ENCODE measurements at places on chromosomes 6 and 20. TPM values are rescaled to one million over a fixed set of nuclear protein-coding genes. Genes with fewer than 3 reads are reported as not detected.

DNA sequence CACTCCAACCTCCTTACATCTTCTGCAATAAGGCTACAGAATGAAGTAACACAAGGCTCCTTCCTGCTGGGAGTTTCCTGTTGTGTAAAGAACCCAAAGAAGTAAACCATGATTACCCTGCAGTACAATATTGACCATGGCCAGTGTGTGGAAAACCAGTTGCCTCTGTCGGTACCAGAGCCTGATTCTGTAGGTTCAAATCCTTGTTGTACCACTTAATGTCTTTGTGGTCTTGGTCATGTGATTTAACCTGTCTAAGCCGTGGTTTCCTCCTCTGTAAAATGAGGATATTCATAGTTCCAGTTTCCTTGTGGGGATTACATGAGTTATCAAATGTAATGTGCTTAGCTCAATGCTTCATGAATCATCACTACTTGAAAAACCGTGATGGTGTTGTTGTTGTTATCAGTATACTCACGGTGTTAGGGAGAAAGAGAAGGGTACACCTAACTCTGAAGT is 60.3 kb upstream of the PRELID3B start:
- no peaks in the 10 kb centered on the region for H3K4me1 ChIP-seq
- H3K4me3 ChIP-seq = no peak overlapping the region
- H3K27ac ChIP-seq = no peak overlapping the region
- H3K27me3 ChIP-seq = no peaks in the 10 kb centered on the region

DNA sequence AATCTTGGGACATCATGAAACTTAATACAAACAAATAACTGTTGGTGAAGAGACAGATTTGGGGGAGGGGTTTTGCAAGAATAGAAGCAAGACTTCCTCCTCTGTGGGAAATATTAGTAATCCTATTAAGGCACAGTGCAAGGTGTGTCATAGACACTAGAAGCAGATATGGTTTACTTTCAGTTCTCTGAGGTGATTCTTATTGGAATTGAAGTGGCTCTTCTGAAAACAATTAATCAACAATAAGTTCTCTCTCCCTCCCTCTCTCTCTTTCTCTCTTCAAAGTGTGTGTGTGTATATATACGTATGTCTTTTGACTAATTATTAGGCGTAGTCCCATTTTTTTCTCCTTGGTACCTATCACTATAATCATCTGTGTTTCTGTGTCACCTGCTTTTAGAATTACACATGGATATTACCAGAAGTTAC is 99.8 kb downstream of the HIVEP2 start:
- no peak for DNase-seq
- peak overlapping the region; percentile 70 for H3K27ac ChIP-seq
- no peak overlapping the region for H3K4me3 ChIP-seq
- no peaks in the 10 kb centered on the region for H3K27me3 ChIP-seq

- H3K4me3 ChIP-seq = peak overlapping the region; percentile 98
- H3K36me3 ChIP-seq = no peaks in the 10 kb centered on the region
- H3K27me3 ChIP-seq = no peaks in the 10 kb centered on the region
- peak overlapping the region; percentile 97 for H3K27ac ChIP-seq
- no peak for DNase-seq
Observed at GRCh38 chr20:62923669-62924441, 2.5 kb downstream of the DIDO1 start.

DNA sequence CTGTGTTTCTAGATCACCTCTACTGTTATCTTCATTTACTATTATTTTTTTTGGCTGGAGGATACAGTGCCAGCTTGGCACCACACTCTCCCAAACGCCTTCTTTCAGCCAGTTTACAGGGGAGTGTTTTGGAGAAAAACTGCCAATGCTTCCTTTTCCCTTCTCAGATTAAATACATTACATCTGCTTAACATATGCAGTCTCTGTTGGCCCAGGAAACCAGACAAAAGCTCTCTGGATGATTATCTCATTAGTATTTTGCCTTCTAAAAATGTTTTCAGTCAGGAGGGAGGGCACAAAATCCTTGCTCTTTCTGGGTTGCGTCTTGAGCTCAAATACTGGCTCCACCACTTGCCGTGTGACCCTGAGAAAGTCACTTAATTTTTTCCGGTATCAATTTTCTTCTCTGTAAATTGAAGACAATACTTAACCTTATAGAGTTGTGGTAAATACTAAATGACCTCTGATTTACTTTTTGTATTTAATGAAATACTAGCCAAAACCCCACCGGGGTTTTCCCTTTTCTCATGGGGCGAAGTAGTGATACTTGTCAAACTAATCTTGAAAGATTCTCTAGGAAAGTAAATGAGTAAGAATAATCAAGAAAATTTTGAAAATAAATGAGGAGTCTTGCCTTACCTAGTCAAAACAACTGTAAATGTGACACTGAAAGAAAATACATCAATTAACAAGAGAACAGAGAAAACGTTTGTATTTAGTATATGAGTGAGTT is 146.2 kb downstream of the MMS22L start:
- no peaks in the 10 kb centered on the region for H3K27me3 ChIP-seq
- no peaks in the 10 kb centered on the region for H3K36me3 ChIP-seq
- no peak overlapping the region for H3K27ac ChIP-seq
- H3K4me1 ChIP-seq = no peaks in the 10 kb centered on the region
- DNase-seq = no peak
- no peak overlapping the region for H3K4me3 ChIP-seq

GRCh38 chr6:72857791-72858585 is 236.1 kb downstream of the KCNQ5 start:
- no peak for DNase-seq
- no peaks in the 10 kb centered on the region for H3K27me3 ChIP-seq
- no peak overlapping the region for H3K4me3 ChIP-seq
- no peaks in the 10 kb centered on the region for H3K36me3 ChIP-seq
- no peaks in the 10 kb centered on the region for H3K4me1 ChIP-seq

DNA sequence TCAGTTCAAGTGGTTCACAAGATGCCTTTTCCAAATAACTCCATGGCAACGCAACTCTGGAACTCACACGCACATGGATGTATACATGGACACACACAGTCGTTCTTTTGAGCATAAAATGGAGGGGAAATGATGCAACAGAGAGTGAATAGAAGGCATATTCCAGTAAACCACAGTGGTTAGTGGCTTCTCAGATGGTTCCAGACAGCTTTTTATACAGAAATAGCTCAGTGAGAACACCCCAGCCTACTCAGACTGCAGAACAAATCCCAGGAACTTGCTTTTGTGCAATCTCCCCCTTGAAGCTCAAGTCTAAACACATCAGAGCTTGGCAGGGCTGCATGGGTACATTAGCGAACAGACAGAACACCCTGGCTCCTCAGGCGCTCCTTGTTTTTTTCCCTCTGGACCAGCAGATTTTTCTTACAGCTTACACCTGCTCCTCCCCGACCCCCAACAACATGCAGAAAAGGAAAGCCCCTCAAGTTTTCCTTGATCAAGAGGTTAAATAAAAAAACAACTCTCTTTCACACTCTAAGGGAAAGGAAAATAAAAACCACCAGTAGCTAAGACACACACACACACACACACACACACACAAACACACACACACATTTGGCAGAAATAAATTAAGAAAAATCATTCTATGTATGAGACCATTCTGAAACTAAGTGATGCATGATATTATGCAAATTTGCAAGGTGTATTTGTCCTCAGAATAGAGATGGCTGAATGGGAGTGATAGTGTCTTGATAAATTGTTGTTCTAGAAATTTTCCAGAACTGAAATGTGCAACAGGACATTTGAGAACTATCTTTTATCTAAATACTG is 51.2 kb upstream of the RANBP9 start:
- H3K27me3 ChIP-seq = no peaks in the 10 kb centered on the region
- no peaks in the 10 kb centered on the region for H3K36me3 ChIP-seq
- DNase-seq = peak; percentile 31
- no peak overlapping the region for H3K4me3 ChIP-seq
- H3K27ac ChIP-seq = no peak overlapping the region
- no peaks in the 10 kb centered on the region for H3K4me1 ChIP-seq

- no peaks in the 10 kb centered on the region for H3K27me3 ChIP-seq
- no peak overlapping the region for H3K27ac ChIP-seq
- DNase-seq = no peak
- no peak overlapping the region for H3K4me3 ChIP-seq
Observed at GRCh38 chr6:43506171-43506570, 4.0 kb downstream of the LRRC73 start.

- no peak overlapping the region for H3K27ac ChIP-seq
- no peak for DNase-seq
- H3K4me1 ChIP-seq = no peaks in the 10 kb centered on the region
- H3K4me3 ChIP-seq = no peak overlapping the region
- no peaks in the 10 kb centered on the region for H3K36me3 ChIP-seq
Observed at GRCh38 chr6:16229700-16230099, 8.7 kb upstream of the GMPR start.

Gene RHAG
- total RNA-seq = 0.54 TPM

Gene SNAP91
- total RNA-seq = 0.45 TPM

Gene LGSN
- total RNA-seq = 0.11 TPM

Gene WFDC10B
- not detected for total RNA-seq

Measured in colonic mucosa (tissue), 4 donors.